Activated T-helper 1 cell treated with anti-CD3 and anti-CD28 coated beads, Interleukin-12 subunit alpha, Interleukin-12 subunit beta, Interleukin-2, Interleukin-4 antibody, amounts not matched to agents 30 ng/mL and 10 ng/mL and 1 ng/mL, durations not matched to agents 14 hours and 24 hours and 36 hours (primary cell): ENCODE measurements at places on chromosomes 5 and 9.
A peak's percentile ranks its signal among the peaks of the same experiment; 100 is the strongest.

DNA sequence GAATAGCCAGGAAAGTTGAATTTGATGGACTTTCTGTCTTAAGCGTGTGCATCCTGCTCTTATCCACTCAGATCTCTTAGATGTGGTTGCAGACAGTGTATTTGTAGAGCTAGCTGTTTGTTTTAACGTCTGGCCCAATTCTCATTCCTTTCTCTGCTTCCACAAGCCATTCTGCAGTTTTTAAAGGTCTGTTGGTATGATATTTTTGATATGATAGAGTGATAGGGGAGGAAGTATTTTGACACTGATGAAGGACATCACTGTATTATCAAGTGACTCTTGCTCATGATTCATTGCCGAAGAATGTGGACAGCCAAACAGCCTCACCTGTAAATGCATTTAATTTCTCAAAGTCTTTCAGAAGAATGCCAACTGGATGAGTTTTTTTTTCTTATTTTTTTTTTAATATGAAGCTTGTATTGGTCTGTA is 4.5 kb downstream of the TJP2 start:
- no peak for DNase-seq
- H3K36me3 ChIP-seq, result peaks cover 11% of the 10 kb centered on the region
- no peak overlapping the region for H3K4me3 ChIP-seq
- peak overlapping the region; percentile 55 for H3K27ac ChIP-seq
- H3K27me3 ChIP-seq, result peaks cover 7% of the 10 kb centered on the region

DNA sequence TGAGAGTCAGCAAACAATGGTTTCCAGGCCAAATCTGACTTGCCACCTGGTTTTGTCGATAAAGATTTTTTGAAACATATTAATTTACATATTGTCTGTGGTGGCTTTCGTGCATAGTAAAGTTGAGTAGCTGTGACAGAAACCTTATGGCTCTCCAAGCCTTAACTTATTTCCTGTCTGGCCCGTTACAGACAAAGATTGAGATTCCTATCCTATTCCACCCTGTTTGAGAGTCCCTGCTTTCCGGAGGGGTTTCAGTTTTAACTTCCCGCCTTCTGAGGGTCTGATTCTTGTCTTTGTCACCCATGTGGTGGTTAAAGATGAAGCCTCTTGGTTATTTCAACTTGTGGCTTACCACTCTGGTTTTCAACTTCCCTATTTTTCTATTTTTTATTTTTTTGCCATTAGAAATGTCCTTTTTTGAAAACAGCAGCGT is 11.4 kb downstream of the OTULIN start:
- no peak for DNase-seq
- peak overlapping the region; percentile 46 for H3K4me3 ChIP-seq
- H3K4me1 ChIP-seq, result peaks cover 69% of the 10 kb centered on the region
- H3K27me3 ChIP-seq, result no peaks in the 10 kb centered on the region
- peak overlapping the region; percentile 82 for H3K27ac ChIP-seq

DNA sequence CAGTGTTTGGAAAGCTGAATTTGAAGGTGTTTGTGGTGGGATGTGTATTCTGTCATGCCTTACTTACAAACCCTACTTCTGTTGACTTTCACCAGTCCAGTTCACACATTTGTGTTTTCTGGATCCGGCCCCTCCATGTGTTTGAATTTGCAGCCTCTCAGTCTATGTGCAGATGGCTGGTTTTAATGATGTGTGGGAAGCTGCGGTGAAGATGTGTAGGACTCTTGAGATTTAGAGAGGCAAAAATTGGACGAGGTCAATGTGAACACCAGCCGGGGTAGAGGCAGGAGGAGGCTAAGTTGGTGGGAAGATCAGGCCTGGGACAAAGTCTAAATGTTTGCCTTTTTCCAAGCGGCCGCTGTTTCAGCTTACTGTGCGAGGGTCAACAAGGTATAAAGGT is 115.4 kb upstream of the KLF9 start:
- no peak overlapping the region for H3K27ac ChIP-seq
- peaks cover 3% of the 10 kb centered on the region for H3K36me3 ChIP-seq
- H3K4me1 ChIP-seq, result peaks cover 21% of the 10 kb centered on the region
- DNase-seq, result no peak
- no peaks in the 10 kb centered on the region for H3K27me3 ChIP-seq
- no peak overlapping the region for H3K4me3 ChIP-seq

GRCh38 chr9:109852556-109852955 is 72.6 kb downstream of the PALM2AKAP2 start:
- H3K36me3 ChIP-seq, result peaks cover 3% of the 10 kb centered on the region
- no peak overlapping the region for H3K27ac ChIP-seq
- peaks cover 6% of the 10 kb centered on the region for H3K4me1 ChIP-seq
- H3K27me3 ChIP-seq, result peaks cover 14% of the 10 kb centered on the region
- DNase-seq, result no peak

DNA sequence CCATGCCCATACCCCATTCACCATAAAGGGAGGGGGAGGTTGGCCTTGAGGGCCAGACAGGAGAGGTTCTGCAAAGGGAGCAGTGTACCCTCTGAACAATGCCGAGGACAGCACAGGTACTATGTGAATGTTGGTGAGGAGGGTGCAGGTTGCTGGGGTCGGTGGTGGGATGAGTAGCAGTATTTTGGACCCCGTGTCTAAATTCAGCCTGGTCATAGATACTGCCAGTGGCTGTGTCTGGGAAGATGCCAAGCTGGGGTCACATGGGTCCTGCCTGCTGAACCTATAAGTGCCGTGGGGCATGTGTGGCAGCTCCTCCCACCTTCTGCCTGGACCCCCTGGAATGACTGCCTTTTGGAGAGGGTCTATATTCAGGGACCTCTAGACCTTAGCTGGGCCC is 11.4 kb upstream of the SPINK4 start:
- no peak for DNase-seq
- H3K4me3 ChIP-seq, result no peak overlapping the region
- peaks cover 18% of the 10 kb centered on the region for H3K4me1 ChIP-seq
- H3K27me3 ChIP-seq, result no peaks in the 10 kb centered on the region
- no peak overlapping the region for H3K27ac ChIP-seq
- no peaks in the 10 kb centered on the region for H3K36me3 ChIP-seq
